Naive B cell (primary cell): ENCODE measurements at places on chromosomes 2 and 18. TPM values are rescaled to one million over a fixed set of nuclear protein-coding genes. Genes with fewer than 3 reads are reported as not detected.
A peak's percentile ranks its signal among the peaks of the same experiment; 100 is the strongest.

MALL gene
- not detected for polyA plus RNA-seq

LOXHD1 gene
- not detected for polyA plus RNA-seq

ZNF396 gene
- polyA plus RNA-seq: 0.67 TPM

MERTK gene
- polyA plus RNA-seq: not detected

KCNG2 gene
- polyA plus RNA-seq: not detected

DPYSL5 gene
- polyA plus RNA-seq: not detected

GPR75 gene
- not detected for polyA plus RNA-seq

CFC1 gene
- not detected for polyA plus RNA-seq

PLEKHA3 gene
- 22.7 TPM for polyA plus RNA-seq

DNA sequence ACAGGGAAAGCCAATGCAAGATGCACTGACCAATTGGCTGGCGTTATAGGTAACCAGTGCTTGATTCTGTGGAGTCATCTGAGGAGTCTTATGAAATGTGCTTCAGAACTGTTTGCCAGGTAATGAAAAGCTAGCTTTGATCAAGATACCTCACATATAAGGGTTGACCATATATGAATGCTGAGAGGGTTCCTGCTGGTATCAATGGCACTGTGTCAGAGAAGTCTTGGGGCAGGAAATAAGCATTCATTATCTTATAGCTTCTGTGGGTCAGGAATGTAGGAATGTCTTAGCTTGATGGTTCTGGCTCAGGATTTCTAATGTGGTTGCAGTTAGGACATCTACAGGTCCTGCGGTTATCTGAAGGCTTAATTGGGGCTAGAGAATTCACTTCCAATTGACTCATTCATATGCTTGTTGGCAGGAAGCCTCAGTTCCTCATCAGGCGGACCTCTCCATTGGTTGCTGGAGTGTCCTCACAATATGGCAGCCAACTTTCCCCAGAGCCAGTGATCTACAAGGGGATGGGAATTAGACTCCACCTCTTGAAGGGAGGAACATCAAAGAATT, 22.1 kb upstream of the TCF7L1 start:
- DNase-seq: no peak
- H3K27me3 ChIP-seq: peaks cover 5% of the 10 kb centered on the region
- no peaks in the 10 kb centered on the region for H3K36me3 ChIP-seq
- H3K27ac ChIP-seq: no peak overlapping the region

DNA sequence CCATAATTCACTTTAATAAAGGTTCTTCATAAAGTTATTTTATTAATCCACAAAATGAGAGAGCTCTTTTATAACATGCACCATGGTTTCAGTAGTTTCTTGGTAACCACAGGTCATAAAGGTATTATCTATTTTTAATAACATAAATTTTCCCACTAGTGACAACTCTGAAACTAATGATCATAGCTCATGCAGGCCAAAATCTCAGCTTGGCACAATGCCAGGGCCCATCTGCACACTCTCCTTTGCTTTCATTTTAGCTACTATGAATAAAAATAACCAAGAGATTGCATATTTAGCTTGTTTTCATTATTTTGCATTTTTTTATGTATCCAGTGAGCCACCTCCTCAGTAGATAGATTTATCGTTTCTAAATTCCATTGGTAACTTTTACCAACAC, 691.8 kb upstream of the CHAC2 start:
- no peaks in the 10 kb centered on the region for H3K4me1 ChIP-seq
- no peak overlapping the region for H3K4me3 ChIP-seq
- H3K27me3 ChIP-seq: no peaks in the 10 kb centered on the region
- no peak overlapping the region for H3K27ac ChIP-seq
- no peak for DNase-seq

DNA sequence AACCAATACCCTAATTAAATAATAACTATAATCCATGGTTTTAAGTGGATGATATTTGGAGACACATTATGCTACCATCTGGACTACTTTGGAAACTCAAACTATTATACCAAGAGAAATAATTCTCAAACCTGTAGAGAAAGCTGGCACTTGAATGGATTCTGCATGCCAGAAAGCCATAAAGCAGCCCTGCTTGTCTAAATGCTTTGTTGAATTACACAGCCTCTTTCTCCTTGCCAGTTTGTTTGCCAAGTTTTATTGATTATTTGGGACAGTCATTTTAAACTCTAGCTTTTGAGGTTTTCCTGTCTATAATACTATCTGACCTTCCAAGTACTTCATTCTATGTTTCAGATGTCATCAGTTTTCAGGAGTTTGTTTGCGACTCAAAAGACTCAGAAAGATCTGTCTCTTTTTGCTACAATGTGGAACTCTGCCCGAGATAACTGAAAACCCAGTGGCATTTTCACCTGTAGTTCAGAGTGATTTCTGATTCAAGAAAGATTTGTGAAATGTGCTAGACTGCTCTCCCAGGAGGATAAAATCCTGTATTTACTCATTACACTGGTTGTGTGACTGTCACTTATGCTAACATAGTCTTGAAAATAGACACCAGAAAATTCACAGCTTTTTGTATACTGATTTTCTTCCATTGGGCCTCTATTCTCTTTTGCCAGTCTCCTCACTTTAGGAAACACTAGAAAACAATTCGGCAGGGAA, 29.2 kb upstream of the MBOAT2 start:
- H3K4me3 ChIP-seq: no peak overlapping the region
- no peaks in the 10 kb centered on the region for H3K4me1 ChIP-seq
- peaks cover 17% of the 10 kb centered on the region for H3K27me3 ChIP-seq
- DNase-seq: no peak
- peaks cover 2% of the 10 kb centered on the region for H3K36me3 ChIP-seq
- H3K27ac ChIP-seq: no peak overlapping the region

- no peak overlapping the region for H3K4me3 ChIP-seq
- no peak for DNase-seq
- no peaks in the 10 kb centered on the region for H3K27me3 ChIP-seq
- H3K36me3 ChIP-seq: no peaks in the 10 kb centered on the region
- H3K4me1 ChIP-seq: no peaks in the 10 kb centered on the region
- no peak overlapping the region for H3K27ac ChIP-seq
Measured at GRCh38 chr18:54939361-54939917, 19.8 kb downstream of the CCDC68 start.

GRCh38 chr2:144548532-144549191, 28.7 kb upstream of the ZEB2 start:
- peak overlapping the region; percentile 60 for H3K4me3 ChIP-seq
- peaks cover 63% of the 10 kb centered on the region for H3K27me3 ChIP-seq
- DNase-seq: peak; percentile 70
- peaks cover 24% of the 10 kb centered on the region for H3K4me1 ChIP-seq
- no peaks in the 10 kb centered on the region for H3K36me3 ChIP-seq

DNA sequence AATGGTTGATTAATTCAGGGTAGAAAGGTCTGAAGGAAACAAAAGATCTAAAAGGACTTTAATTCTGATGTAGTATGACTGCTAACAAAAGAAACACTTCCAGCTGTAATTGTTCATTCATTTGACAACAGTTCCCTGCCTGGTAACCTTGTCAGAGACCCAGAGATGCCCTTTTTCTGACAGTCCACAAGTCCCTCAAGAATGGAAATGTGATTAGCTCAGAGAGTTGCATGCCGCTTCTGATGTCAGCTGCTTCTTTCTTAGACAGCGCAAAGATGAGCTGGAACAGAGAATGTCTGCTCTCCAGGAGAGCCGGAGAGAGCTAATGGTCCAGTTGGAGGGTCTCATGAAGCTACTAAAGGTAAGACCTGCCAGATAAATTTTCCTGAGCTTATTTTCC, 153.6 kb downstream of the DTNA start:
- no peak overlapping the region for H3K4me3 ChIP-seq
- H3K4me1 ChIP-seq: peaks cover 7% of the 10 kb centered on the region
- H3K27me3 ChIP-seq: no peaks in the 10 kb centered on the region
- no peaks in the 10 kb centered on the region for H3K36me3 ChIP-seq
- DNase-seq: no peak
- H3K27ac ChIP-seq: no peak overlapping the region

- H3K4me1 ChIP-seq: peaks cover 4% of the 10 kb centered on the region
- no peaks in the 10 kb centered on the region for H3K27me3 ChIP-seq
- no peak overlapping the region for H3K4me3 ChIP-seq
- no peak overlapping the region for H3K27ac ChIP-seq
Measured at GRCh38 chr18:32846896-32847295, 74.1 kb upstream of the KLHL14 start.

- H3K4me3 ChIP-seq: peak overlapping the region; percentile 94
- DNase-seq: peak; percentile 73
- no peaks in the 10 kb centered on the region for H3K27me3 ChIP-seq
- no peaks in the 10 kb centered on the region for H3K36me3 ChIP-seq
Measured at GRCh38 chr2:159903443-159904126, 105.6 kb upstream of the CD302 start.

DNA sequence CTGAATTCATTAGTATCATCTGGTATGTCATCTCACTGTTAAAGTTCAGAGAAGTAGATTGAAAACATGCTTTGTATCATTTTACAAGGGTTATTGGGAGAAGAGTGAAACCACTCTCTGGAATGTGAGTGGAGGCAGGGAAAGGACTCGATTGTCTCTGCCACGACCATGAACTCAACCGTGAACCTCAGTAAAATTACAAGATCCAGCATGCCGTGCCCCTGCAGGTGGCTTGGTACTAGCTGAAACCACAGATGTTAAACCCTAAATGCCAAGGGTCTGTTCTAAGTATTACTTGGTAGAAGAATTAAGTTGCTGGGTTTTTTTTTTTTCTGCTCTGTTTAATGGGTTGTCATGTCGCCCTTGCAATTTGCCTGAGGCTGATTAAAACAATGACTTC, 197.2 kb downstream of the MYO3B start:
- H3K36me3 ChIP-seq: no peaks in the 10 kb centered on the region
- no peak overlapping the region for H3K27ac ChIP-seq
- H3K4me1 ChIP-seq: peaks cover 2% of the 10 kb centered on the region
- no peak for DNase-seq

- H3K27ac ChIP-seq: no peak overlapping the region
- H3K4me1 ChIP-seq: no peaks in the 10 kb centered on the region
- no peak overlapping the region for H3K4me3 ChIP-seq
- no peak for DNase-seq
- no peaks in the 10 kb centered on the region for H3K36me3 ChIP-seq
Measured at GRCh38 chr2:106960683-106961161, 74.8 kb upstream of the ST6GAL2 start.

DNA sequence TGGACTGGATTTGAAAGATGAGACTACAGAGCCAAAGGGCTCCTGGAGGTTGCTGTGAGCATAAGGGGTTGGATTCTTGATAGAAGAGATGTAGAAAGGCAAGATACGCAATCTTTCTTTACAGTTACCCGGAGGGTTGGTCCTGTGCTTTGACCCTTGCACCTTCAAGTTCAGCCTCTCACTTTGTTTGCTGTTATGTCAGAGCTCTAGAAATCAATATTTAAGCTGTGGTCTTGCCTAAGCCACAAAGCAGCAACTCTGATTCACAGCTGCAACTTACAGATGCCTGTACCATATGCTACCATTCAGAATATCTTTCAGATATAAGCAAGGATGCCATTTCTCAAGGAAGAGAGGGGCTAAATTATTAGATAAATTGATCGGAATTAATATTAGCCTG, 943.1 kb upstream of the LRRTM1 start:
- no peak overlapping the region for H3K4me3 ChIP-seq
- no peaks in the 10 kb centered on the region for H3K36me3 ChIP-seq
- no peak for DNase-seq

- peaks cover 40% of the 10 kb centered on the region for H3K36me3 ChIP-seq
- no peak for DNase-seq
- H3K4me1 ChIP-seq: no peaks in the 10 kb centered on the region
- H3K4me3 ChIP-seq: no peak overlapping the region
- no peak overlapping the region for H3K27ac ChIP-seq
- no peaks in the 10 kb centered on the region for H3K27me3 ChIP-seq
Measured at GRCh38 chr2:84435345-84436025, 23.6 kb downstream of the SUCLG1 start.

GRCh38 chr2:131085646-131086045, 7.6 kb downstream of the FAM168B start:
- H3K4me1 ChIP-seq: peaks cover 22% of the 10 kb centered on the region
- no peak for DNase-seq
- no peak overlapping the region for H3K4me3 ChIP-seq
- no peaks in the 10 kb centered on the region for H3K27me3 ChIP-seq
- no peak overlapping the region for H3K27ac ChIP-seq

DNA sequence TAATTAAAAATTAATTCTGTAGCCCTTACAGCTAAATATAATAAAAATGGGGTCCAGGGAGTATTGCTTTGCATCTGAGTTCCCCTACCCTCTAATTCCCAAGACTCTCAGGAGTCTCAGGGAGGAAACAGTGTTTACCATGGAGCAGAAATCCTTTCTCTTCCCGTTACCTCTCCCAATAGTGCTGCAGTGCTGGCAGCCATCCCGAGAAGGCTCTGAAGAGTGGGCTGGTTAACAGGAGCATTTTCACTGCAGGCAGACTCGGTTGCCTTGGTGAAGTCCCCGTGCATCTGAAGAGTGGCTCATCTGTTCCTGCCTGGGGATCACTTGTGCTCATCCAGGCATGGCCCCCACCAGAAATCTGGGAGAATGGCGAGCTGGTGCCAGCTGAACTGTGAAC, 41.8 kb upstream of the TMEM178A start:
- H3K4me1 ChIP-seq: peaks cover 5% of the 10 kb centered on the region
- H3K27ac ChIP-seq: no peak overlapping the region
- DNase-seq: no peak
- H3K4me3 ChIP-seq: no peak overlapping the region

- H3K4me3 ChIP-seq: no peak overlapping the region
- peaks cover 7% of the 10 kb centered on the region for H3K27me3 ChIP-seq
- H3K27ac ChIP-seq: no peak overlapping the region
- peaks cover 8% of the 10 kb centered on the region for H3K36me3 ChIP-seq
- H3K4me1 ChIP-seq: peaks cover 5% of the 10 kb centered on the region
Measured at GRCh38 chr2:106030287-106031268, 163.5 kb downstream of the UXS1 start.

- no peaks in the 10 kb centered on the region for H3K4me1 ChIP-seq
- no peaks in the 10 kb centered on the region for H3K36me3 ChIP-seq
- no peaks in the 10 kb centered on the region for H3K27me3 ChIP-seq
- no peak for DNase-seq
Measured at GRCh38 chr18:25446972-25447371, 95.0 kb upstream of the ZNF521 start.

GRCh38 chr18:9848170-9848879, 37.4 kb upstream of the TXNDC2 start:
- no peak for DNase-seq
- H3K4me3 ChIP-seq: no peak overlapping the region
- no peaks in the 10 kb centered on the region for H3K4me1 ChIP-seq
- H3K27ac ChIP-seq: no peak overlapping the region

DNA sequence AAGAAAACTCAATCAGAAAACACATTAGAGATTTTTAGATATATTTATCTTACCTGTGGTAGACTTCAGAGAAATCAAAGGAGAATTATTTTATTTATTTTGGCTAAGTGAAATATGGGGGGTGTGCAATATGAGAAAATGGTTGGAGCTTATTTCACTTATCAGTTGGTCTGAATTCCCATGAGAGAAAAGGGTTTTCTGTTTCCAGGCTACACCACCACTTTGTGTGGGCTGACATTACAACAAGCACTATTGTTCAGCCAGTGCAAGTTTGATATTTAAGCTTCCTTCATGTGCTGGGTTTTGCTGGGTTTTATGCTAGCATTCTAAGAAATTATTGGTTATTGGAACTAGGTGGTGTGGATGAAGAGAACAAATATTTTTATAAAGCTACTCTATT, 33.5 kb downstream of the RMND5A start:
- DNase-seq: no peak
- peaks cover 10% of the 10 kb centered on the region for H3K4me1 ChIP-seq
- H3K27ac ChIP-seq: no peak overlapping the region
- peaks cover 17% of the 10 kb centered on the region for H3K36me3 ChIP-seq
- no peak overlapping the region for H3K4me3 ChIP-seq
- no peaks in the 10 kb centered on the region for H3K27me3 ChIP-seq

GRCh38 chr2:71503837-71504236, 50.5 kb downstream of the DYSF start:
- H3K36me3 ChIP-seq: no peaks in the 10 kb centered on the region
- H3K4me3 ChIP-seq: no peak overlapping the region
- DNase-seq: no peak
- H3K27me3 ChIP-seq: peaks cover 16% of the 10 kb centered on the region
- no peak overlapping the region for H3K27ac ChIP-seq
